Trophoblast cell (in vitro differentiated cells and primary cell): ENCODE measurements at places on chromosomes 4 and X.
A peak's percentile ranks its signal among the peaks of the same experiment; 100 is the strongest.

DNA sequence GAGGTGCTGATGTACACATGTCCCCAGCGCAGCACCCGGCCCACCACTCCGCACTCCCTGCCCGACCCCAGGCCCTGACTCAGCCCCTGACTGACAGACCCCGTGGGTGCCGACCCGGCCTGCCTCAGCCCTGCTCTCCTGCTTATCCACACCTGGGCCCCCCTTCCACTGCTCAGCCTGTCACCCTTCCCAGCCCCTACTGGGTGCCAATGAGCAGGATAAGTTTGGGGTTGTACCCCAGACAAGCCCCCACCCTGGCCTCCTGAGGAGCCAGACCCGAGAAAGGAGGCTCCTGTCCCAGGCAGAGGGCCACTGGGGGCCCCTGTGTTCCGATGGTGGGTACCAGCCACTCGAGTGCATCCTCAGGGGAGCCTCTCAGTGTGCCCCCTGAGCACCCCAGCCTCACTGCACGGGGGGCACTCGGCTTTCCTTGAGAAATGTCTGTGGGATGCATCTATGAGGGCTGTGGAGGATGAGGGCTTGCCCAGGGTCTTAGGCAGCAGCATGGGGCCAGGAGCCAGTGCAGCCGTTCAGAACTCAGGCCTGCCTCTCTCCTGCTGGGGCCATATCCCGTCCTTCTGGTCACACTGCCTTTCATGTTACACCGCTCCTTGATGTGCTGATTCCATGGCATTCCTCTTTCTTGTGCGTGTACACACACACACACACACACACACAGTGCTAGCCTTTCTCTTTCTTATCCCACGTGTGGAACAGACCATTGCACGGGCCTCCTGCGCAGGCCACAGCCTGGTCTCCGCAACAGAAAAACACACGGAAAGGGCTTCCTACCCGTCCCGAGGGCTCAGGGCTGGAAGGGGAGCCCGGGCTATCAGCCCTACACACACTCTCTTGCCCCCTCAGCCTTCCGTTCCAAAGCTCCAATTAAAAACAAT, 220.1 kb upstream of the PSAPL1 start:
- peak overlapping the region; percentile 25 for H3K27ac ChIP-seq
- H3K4me3 ChIP-seq = no peak overlapping the region
- no peaks in the 10 kb centered on the region for H3K36me3 ChIP-seq
- H3K4me1 ChIP-seq = peaks cover 45% of the 10 kb centered on the region

- no peaks in the 10 kb centered on the region for H3K27me3 ChIP-seq
- no peak overlapping the region for H3K27ac ChIP-seq
- no peak for DNase-seq
- H3K4me1 ChIP-seq = no peaks in the 10 kb centered on the region
Measured at GRCh38 chr4:45423896-45424295, 697.5 kb upstream of the GNPDA2 start.

GRCh38 chr4:7108660-7109059, 40.8 kb upstream of the GRPEL1 start:
- no peak overlapping the region for H3K4me3 ChIP-seq
- H3K27me3 ChIP-seq = no peaks in the 10 kb centered on the region
- no peak for DNase-seq

DNA sequence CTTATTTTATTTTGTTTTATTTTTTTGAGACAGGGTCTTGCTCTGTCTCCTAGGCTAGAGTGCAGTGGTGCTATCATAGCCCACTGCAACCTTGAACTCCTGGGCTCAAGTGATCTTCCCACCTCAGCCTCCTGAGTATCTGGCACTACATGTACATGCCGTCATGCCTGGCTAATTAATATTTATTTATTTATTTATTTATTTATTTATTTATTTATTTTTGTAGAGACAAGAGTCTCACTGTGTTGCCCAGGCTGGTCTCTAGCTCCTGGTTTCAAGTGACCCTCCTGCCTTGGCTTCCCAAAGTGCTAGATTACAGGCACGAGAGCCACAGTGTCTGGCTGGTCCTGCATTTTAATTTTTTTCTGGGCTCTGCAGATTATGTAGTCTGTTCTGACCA, 84.9 kb upstream of the BCOR start:
- H3K4me1 ChIP-seq = no peaks in the 10 kb centered on the region
- no peaks in the 10 kb centered on the region for H3K27me3 ChIP-seq
- no peak overlapping the region for H3K27ac ChIP-seq
- H3K4me3 ChIP-seq = no peak overlapping the region

GRCh38 chrX:41603596-41603995, 85.2 kb upstream of the GPR34 start:
- H3K27me3 ChIP-seq = no peaks in the 10 kb centered on the region
- no peak for DNase-seq
- H3K4me3 ChIP-seq = no peak overlapping the region
- no peaks in the 10 kb centered on the region for H3K4me1 ChIP-seq
- no peaks in the 10 kb centered on the region for H3K36me3 ChIP-seq

DNA sequence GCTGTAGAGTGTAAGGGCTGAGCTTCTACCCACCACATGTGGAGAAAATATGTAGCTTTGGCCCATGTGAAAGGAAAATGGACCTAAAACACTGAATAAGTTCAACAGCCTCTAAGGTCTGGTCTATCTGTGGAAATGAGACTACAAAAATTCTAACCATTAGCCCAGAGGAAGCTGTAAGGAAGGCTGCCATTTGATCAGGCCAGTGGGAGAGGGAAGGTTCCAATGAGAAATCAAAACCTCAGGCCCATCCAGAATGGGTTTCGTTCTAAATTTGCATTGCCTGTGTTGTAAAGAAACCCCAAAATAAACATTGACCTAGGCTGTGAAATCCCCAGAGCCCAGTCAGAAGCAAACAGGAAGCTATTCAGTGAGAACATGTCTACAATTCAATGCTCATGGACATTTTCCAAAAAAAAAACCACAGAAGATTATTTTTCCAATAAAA, 320.4 kb upstream of the SLC7A11 start:
- H3K36me3 ChIP-seq = no peaks in the 10 kb centered on the region
- no peaks in the 10 kb centered on the region for H3K27me3 ChIP-seq
- no peak overlapping the region for H3K27ac ChIP-seq
- DNase-seq = no peak
- H3K4me3 ChIP-seq = no peak overlapping the region
- H3K4me1 ChIP-seq = no peaks in the 10 kb centered on the region

GRCh38 chr4:9812501-9813340, 31.3 kb downstream of the DRD5 start:
- no peak for DNase-seq
- no peaks in the 10 kb centered on the region for H3K36me3 ChIP-seq
- no peak overlapping the region for H3K4me3 ChIP-seq
- no peaks in the 10 kb centered on the region for H3K27me3 ChIP-seq
- H3K27ac ChIP-seq = no peak overlapping the region
- no peaks in the 10 kb centered on the region for H3K4me1 ChIP-seq

- H3K4me3 ChIP-seq = no peak overlapping the region
- no peak overlapping the region for H3K27ac ChIP-seq
- no peaks in the 10 kb centered on the region for H3K4me1 ChIP-seq
Measured at GRCh38 chr4:24137671-24138601, 248.1 kb upstream of the PPARGC1A start.

DNA sequence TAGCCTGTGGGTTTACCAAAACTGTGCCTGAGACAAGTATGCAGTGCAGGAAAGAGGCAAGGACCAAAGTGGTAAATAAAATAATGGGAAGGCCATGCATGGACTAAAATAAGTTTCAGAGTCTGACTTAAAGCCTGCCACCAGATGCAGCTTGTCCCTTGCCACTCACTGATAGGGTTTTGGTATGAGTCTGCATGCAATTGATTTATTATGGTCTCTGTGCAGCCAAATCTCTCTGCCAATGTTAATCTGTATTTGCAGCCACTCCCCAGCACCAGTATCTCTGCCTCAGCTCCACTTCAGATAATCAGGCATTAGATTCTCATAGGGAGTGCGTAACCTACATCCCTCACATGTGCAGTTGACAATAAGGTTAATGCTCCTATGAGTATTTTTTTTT, 5.5 kb upstream of the FGF2 start:
- H3K36me3 ChIP-seq = no peaks in the 10 kb centered on the region
- H3K4me3 ChIP-seq = no peak overlapping the region
- H3K27ac ChIP-seq = no peak overlapping the region

GRCh38 chr4:52051213-52051614, at the start of gene SPATA18:
Gene SPATA18, plus strand, starts transcription at chr4:52051304. Its CDS starts 401 bp downstream, at chr4:52051705.
- H3K4me1 ChIP-seq = no peaks in the 10 kb centered on the region
- no peaks in the 10 kb centered on the region for H3K27me3 ChIP-seq
- peak within 1 kb of the TSS; percentile 81 for H3K4me3 ChIP-seq
- no peaks in the 10 kb centered on the region for H3K36me3 ChIP-seq

DNA sequence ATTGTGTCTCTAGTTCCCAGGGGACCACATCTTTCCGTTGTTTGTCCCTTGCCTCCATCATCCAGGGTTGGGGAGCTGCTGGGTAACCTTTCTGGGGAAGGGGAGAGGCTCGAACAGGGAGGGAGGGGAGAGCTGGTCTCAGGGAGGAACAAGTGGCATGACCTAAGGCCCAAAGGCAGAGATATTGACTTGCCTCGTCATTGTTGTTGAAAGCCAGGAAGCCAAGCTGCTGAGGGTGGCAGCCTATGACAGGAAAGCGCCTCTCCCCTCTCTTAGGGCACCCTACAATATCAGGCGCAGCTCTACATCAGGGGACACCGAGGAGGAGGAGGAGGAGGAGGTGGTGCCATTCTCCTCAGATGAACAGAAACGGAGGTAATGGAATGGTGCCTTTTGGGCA, 20.8 kb downstream of the ZNF185 start:
- H3K27ac ChIP-seq = no peak overlapping the region
- H3K4me3 ChIP-seq = no peak overlapping the region
- DNase-seq = no peak

DNA sequence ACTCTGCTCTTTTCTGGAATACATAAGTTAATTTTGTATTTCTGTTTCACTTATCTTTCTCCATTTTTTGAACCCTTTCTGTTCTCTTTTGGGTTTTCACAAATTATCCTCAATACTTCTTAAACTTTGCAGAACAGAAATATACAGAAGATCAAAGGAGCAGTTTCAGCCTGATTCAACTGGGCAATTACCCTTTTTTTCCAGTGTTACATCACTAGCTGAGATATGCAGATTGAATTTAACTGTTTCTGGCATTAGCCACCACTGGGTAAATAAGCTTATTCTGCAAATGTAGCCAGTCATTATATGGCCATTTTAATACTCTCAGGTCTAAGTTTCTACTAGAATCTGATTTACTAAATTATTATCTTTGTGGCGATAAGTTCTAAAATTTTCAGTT, 66.9 kb upstream of the GRID2 start:
- no peak overlapping the region for H3K27ac ChIP-seq
- no peaks in the 10 kb centered on the region for H3K4me1 ChIP-seq
- no peaks in the 10 kb centered on the region for H3K36me3 ChIP-seq
- no peak for DNase-seq
- no peaks in the 10 kb centered on the region for H3K27me3 ChIP-seq
- no peak overlapping the region for H3K4me3 ChIP-seq

DNA sequence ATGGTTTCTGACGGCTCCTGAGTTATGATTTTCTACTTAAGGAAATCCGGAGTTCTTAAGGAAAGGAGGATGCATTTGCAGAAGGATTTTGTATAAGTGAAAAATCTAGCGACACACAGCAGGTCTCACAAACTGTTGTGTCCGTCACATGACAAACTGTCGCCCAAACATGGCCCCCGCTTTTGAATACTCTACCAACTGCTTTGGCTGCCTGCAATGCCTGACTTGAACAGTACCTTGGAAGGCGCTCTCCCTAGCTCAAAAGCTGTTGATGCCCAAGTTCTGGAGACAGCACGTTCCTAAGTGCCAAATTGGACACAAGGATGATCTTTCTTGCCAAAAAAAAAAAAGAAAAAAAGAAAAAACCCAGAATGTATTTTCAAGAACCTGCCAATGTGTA, 103.2 kb downstream of the ENPP6 start:
- no peaks in the 10 kb centered on the region for H3K27me3 ChIP-seq
- H3K27ac ChIP-seq = no peak overlapping the region
- H3K36me3 ChIP-seq = no peaks in the 10 kb centered on the region
- DNase-seq = no peak
- no peak overlapping the region for H3K4me3 ChIP-seq

- no peak overlapping the region for H3K4me3 ChIP-seq
- no peak overlapping the region for H3K27ac ChIP-seq
- H3K27me3 ChIP-seq = no peaks in the 10 kb centered on the region
- H3K4me1 ChIP-seq = peaks cover 2% of the 10 kb centered on the region
- no peaks in the 10 kb centered on the region for H3K36me3 ChIP-seq
- no peak for DNase-seq
Measured at GRCh38 chr4:94680176-94680862, 77.4 kb upstream of the BMPR1B start.

DNA sequence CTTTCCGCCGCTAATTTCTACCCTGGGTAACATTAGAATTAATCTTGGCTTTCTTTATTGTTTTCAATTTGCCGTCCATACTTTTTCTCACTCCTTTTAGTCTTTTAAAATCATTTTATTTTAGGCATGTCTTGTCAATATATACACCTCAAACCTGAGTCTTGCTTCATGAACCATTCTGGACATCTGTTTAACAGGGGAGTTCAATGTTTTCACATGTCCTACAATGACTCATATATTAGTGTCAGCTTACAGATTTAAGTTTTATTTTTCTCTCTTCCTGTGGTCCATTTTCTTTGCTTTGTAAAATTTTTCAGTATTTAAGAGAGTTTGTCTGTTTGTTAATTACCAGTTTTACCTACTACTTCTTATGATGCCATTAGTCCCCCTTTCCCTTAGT, 89.5 kb downstream of the LCORL start:
- H3K27ac ChIP-seq = no peak overlapping the region
- no peaks in the 10 kb centered on the region for H3K27me3 ChIP-seq
- H3K4me3 ChIP-seq = no peak overlapping the region
- peaks cover 2% of the 10 kb centered on the region for H3K36me3 ChIP-seq
- DNase-seq = no peak
- H3K4me1 ChIP-seq = no peaks in the 10 kb centered on the region

DNA sequence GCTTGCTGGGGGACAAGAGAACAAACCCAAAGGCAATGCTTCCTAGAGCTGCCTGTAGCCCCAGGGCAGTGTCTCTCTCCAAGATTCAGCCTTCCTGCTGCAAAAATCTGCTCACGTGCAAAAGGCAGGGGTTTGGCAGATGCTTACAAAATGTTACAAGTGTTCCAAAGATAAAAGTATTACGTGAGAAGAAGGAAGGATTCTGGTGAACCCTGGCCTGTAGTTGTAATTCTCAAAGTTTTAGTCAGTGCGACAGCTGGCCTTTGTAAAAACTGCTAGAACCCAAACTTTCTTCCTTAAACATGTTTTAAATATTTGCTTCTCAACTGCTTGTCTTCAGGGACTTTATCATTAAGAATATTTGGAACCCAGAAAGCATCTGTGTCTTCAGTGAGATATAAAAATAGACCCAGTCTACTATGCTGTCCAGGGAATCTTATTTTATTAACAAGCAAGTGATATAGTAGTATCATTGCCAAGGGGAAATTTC, 232.3 kb downstream of the FRMPD4 start:
- H3K4me1 ChIP-seq = no peaks in the 10 kb centered on the region
- H3K27me3 ChIP-seq = no peaks in the 10 kb centered on the region
- H3K27ac ChIP-seq = peak overlapping the region; percentile 25
- H3K36me3 ChIP-seq = no peaks in the 10 kb centered on the region
- H3K4me3 ChIP-seq = no peak overlapping the region
- DNase-seq = peak; percentile 47

GRCh38 chr4:156971165-156971675, 379 bp downstream of the PDGFC start:
- no peaks in the 10 kb centered on the region for H3K27me3 ChIP-seq
- peak overlapping the region; percentile 71 for H3K27ac ChIP-seq
- peaks cover 2% of the 10 kb centered on the region for H3K4me1 ChIP-seq
- no peaks in the 10 kb centered on the region for H3K36me3 ChIP-seq
